ENCODE measurements at places on chromosomes 7 and 10. TPM values are rescaled to one million over a fixed set of nuclear protein-coding genes. Genes with fewer than 3 reads are reported as not detected.
A peak's percentile ranks its signal among the peaks of the same experiment; 100 is the strongest.

DNA sequence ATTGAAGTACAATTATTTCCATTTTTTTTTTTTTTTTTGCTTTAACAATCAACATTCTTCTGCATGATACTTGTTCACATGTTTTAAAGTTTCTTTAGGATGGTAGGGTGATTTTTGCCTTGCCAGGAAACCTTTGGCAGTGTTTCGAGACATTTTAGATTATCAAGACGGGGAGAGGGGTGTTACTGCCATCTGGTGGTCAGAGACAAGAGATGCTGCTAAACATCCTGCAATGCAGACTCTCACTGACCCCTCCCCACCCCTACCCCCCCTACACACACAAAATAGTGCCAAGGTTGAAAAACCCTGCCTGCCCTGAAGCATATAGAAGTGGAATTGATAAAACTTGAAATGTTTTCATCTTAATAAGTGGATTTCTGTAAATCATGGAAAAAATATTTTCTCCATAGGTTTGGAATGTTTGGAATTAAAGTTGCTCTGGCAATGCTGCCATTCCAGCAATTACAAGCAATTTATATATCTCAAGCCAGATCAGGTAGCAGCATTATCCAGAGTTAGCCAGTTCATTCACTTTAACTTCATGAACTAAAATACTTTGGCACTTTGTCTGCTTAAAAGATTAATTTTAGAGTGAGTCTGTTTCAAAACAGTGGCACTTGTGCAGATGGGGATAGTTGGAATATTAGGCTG, 62.1 kb downstream of the SDHAF3 start:
- peak; percentile 23 for DNase-seq

- DNase-seq, result no peak
These were observed 19.2 kb upstream of the PARD3 start for GRCh38 chr10:34834274-34834673.

DNA sequence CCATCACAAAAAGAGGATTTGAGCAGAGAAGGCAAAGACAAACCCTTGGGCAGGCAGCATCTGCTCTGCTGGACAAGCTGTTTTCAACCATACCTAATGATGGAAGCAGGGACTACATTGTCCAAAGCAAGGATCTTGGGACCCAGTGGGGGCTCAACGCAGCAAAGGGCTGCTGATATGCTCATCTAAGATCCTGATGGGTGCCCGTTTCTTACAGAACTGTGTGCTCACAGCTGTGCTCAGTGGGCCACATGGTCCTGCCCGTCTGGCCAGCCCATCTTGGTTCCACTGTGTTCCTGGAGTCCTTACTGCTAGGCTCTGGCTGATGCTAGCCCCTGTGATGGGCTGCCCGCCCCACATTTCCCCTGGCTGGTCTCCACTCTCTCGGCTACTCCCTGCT, 36.1 kb downstream of the GPRIN2 start:
- no peak for DNase-seq

DNA sequence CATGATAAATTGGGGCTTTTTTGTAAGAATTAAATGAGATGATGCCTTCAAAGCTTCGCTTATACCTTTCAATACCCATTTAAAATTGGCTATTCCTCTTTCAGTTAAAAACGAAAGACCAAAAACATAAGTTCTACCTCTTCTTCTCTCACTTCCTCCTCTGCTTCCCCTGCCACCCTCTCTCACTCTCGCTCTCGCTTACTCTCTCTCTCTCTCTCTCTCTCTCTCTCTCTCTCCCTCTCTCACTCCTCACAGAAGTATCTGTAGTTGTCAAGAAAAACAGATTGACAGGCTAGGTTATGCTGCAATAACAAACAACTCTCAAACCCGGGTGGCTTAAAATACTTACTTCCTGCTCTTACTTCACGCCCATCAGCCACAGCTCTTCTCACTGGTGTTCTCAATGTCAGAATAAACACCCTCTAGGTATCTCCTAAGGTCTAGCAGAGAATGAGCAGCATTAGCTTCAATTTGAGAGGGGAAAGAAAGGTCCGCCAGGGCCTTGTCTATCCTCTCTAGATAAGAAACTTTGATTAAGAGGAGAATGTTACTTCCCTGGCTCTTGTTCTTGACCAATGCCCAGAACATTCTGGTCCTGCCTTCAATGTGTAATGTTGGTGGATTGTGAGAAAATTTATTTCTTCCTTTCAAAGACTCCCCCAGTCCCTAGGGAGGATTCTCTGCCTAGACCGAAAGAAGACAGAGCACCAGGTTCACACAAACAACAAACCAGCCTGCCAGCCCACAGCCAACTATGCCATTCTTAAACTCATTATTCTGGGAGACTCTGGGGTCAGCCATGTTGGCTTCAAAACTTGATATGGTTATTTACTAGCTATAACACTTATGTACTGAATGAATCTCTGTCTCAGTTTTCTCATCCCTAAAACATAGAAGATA, 1028.7 kb downstream of the XPNPEP1 start:
- DNase-seq, result no peak

DNA sequence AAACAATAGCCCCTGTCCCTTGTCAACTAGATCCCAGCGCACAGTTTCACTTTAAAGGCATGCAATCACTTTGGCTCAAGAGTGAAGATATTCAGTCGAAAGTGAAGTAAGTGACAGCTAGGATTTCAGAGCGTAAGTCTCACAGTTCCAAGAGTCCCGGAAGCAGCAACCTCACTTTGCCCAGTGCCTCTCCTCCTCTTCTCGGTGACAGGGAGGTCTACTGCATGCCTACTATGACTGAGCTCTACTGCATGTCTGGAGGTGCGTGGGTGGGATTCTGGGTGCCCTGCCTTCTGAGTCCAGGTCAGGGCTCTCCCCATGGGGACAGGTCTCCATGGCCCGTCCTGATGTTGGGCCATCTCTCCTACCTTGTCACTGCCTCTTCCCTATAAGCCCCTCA, 17.0 kb downstream of the PRKCQ start:
- DNase-seq, result no peak

DNA sequence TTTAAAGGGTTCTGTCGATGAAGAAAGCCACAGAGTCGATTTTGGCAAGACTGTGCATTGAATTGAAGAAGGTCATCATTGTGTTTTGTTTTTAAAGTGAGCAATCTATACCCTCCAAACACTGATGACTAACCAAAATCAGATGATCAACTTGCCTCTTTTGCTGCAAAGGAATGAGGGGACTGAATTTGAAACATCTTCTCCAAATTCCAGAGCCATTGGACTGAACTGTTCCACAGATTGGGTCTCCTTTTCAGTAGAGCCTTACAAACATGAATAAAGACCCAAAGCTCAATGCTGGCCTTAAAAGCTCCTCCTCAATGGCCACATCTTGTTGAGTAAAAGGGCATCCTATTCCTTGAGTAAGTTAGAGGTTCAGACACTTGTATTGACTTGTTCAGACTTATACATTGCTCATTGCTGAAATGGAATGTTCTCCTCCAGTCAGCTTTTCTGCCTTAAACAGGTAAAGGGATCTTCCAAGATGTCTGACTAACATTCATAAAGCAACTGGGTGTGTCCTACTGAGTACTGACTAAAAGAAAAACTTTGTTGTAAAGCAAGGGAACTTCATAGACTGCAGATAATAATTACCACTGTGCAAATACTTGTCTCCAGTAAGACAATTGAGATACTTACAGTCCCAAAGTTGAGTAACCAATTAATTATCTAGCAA, 630.6 kb downstream of the KCNMA1 start:
- DNase-seq, result no peak

DNA sequence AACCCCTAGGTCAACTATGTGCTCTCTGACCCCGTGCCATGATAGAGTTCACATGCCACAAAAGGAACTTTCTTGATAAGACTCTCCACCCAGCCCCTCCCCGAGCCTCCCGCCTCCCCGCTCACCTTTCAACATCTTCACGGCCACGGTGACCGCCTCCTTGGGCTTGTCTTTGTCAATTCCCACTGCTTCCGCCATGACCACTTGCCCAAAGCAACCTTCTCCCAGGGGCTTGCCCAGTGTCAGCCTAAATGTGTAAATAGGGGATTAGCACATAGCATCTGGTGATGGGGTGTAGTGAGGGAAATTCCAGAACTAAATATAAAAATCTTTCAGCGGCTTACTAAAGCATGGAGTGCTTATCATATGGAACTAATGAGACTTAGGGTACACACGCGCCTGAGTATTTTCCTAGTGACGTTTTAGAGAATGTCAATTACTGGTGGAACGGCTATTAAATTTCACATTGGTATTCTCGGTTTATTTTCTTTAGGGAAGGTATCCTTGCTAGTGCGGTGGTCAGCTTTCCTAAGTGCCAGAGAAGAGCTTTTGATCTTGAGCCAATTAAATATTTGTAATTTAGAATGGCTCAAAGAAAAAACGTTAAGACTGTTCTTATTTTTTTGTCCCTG, 97.4 kb downstream of the FGFR2 start:
- no peak for DNase-seq

- DNase-seq, result no peak
These were observed 6.1 kb downstream of the COPG2 start for GRCh38 chr7:130662426-130662825.

DNA sequence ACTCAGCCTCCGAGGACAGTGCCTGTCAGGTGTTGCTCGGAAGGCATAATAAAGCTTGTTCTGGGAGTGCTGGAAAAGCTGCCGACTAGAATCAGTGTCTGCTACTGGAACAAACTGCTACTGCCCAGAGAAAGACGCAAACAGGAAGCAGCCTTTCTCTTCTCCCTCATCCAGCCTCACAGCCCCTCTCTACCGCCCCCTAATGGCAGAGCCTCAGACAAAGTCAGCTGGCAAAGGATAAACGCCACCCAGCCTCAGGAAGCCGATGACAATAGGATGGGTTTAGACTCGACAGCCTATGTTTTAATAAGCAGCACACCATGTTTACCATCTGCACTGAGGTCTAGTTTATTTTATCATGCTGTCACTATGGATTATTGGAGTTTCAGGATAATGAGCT, 169.5 kb upstream of the LYZL1 start:
- peak; percentile 31 for DNase-seq

DNA sequence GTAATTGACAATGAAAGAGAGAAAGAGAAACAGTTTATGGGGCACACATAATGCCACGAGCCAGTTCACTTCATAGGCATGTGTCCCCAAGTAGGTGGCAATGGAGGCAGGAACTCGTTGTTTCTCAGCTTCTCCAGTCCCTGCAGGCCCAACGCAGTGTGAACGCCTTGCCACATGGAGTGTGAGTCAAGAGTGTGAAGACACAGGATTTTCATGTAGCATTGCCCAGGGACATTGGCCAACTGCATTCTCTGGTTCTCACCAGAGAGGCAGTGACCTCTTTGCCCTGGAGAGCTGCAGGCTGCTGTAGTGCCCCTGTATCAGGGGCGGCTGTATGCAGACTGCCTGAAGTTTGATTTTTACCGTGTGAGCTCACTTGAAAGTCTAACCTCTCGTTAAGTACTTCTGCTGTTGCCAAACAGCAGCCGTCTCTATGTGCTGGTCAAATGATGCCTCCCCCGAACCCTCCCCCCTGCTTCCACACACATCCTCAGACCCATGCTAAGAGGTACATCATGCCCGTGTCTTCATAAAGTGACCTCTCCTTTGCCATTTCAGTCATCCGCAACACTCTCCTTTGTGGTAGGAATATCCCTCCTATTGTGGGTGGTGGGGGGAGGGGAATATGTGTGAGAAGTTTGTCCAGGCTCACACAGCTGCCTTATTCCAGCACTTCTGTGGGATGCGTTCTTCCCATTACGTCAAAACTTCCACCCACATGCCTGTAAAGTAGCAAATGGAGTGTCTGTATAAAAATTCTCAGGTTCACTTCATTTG, 12.7 kb downstream of the LRRC18 start:
- DNase-seq, result no peak

DNA sequence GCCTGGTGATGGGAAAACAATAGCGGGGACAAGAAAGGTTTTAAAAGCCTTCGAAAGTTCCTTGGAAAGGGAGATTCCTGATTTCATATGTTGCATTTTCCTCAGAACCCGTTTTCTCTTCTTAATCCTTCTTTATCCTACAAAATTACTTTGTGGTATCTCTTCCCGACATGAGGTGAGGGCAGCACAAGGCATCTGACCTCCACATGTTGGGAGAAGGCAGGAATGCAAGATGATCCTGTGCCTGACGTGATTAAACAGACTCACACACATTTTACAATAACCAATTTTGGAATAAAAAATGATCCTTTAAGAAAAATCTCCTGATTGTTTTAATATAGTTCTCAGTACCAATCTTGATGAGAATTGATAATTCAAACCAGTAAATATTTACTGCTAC, 153.3 kb upstream of the MKLN1 start:
- no peak for DNase-seq

DNA sequence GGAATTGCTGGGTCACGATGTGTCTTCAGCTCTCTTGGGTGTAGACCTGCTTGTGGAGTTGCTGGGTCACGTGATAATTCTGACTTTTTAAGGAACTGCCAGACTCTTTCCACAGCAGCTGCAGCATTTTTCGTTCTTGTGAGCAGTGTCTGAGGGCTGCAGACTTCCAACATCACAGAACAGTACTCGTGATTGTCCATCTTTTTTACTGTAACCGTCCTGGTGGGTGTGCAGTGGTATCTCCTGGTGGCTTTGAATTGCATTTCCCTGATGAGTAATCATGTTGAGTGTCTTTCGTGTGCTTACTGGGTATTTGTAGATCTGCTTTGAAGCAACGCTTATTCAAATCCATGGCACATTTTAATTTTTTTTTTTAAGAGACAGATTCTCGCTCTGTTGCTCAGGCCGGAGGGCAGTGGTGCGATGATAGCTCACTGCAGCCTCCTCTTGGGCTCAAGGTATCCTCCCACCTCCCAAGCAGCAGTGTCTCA, 22.7 kb downstream of the INPP5A start:
- DNase-seq, result no peak

- DNase-seq, result no peak
These were observed 92.8 kb downstream of the VWC2 start for GRCh38 chr7:49866076-49866735.

GRCh38 chr10:72389716-72390115, 35.0 kb upstream of the DNAJB12 start:
- DNase-seq, result no peak

DNA sequence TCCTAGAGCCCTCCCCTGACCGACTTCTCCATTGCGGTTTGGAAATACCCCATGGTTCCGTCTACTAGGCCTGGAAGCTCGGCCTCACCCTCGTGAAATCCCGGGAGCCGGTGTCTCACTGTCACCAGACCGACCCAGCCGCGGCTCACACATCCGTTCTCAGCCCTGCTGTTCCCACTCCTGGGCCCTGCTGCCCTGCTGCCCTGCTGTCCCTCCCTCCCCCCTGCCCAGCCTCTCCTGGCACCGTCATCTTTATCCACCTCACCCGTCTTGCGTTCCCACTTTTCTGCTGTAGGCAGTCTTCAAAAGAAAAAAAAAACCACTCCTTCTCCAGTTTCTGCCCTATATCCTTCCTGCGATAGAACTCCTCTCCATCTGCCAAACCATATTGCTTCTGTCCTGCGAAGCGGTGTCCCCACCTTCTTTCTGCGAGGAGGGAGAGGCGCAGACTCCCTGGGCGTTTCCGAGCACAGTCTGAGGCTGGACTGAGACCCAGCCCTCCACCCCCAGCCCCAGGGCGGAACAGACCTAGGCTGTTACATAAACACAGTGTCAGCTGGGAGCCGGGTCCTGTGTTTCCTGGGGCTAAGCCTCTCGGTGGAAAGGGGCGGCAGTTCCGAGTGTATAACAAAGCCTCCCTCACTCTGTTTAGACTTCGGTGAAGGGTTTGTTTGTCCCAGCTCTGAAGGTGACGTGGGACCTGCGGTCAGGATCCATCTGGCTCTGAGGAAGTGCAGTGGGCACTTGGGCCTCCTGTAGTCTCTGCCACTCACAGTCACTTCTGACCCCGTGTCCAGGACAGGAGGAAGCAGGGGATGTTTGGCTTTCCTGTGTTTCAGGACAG, 2.8 kb downstream of the AGAP3 start:
- DNase-seq, result no peak

- no peak for DNase-seq
These were observed 1.9 kb downstream of the VTI1A start for GRCh38 chr10:112448888-112449287.

Gene CALML3
- not detected for polyA plus RNA-seq

Gene ASZ1
- 0.06 TPM for polyA plus RNA-seq

Gene TMEM213
- 35.2 TPM for polyA plus RNA-seq
